ENCODE measurements at places on chromosomes 6 and 20.

DNA sequence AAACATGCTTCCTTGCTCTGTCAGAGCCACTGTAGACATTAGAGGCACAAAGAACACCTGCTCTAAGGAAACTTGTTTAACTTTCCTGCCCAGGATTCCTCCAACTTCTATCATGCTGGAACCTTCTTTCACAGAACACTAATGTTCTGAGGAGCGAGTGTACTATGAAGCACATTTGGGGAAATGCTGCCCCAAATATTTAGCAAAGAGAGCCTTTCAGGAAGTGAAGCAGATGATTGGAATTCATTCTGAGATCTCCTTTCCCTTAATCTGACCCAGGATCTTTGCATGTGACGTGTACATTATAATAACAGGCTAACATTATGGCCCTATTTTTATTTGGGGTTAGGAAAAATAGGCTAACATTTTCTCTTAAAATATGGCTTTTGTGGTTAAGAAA lies 21.0 kb upstream of the FYN start:
- no peak for DNase-seq

- no peak for DNase-seq
Measured at GRCh38 chr20:14478126-14478525, 140.7 kb upstream of the FLRT3 start.

DNA sequence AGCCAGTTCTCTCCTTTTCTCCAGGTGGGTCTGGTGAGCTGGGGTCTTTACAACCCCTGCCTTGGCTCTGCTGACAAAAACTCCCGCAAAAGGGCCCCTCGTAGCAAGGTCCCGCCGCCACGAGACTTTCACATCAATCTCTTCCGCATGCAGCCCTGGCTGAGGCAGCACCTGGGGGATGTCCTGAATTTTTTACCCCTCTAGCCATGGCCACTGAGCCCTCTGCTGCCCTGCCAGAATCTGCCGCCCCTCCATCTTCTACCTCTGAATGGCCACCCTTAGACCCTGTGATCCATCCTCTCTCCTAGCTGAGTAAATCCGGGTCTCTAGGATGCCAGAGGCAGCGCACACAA lies 765 bp upstream of the CFB start:
- DNase-seq: no peak

- DNase-seq: no peak
Measured at GRCh38 chr6:99879431-99879830, 114.6 kb downstream of the MCHR2 start.

DNA sequence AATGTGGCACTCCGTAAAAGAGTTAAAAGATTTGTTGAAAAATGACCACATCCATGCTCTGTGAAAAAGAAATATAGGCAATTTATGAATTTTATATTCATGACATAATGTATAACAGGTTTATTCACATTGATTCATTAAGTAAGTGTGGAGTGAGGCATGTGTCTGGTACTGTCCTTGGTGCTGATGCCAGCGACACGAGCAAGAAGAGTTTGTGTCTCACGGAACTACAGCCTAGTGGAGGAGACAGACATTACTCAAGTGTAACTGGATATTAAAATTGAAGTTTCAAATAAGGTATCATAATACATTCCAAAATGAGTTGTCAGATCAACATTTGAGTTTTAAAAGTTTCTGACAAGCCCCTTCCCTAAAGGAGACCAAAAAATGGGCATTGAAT lies 158.2 kb upstream of the PRND start:
- peak; percentile 84 for DNase-seq

GRCh38 chr6:2624177-2624576 lies 126.5 kb downstream of the MYLK4 start:
- no peak for DNase-seq

DNA sequence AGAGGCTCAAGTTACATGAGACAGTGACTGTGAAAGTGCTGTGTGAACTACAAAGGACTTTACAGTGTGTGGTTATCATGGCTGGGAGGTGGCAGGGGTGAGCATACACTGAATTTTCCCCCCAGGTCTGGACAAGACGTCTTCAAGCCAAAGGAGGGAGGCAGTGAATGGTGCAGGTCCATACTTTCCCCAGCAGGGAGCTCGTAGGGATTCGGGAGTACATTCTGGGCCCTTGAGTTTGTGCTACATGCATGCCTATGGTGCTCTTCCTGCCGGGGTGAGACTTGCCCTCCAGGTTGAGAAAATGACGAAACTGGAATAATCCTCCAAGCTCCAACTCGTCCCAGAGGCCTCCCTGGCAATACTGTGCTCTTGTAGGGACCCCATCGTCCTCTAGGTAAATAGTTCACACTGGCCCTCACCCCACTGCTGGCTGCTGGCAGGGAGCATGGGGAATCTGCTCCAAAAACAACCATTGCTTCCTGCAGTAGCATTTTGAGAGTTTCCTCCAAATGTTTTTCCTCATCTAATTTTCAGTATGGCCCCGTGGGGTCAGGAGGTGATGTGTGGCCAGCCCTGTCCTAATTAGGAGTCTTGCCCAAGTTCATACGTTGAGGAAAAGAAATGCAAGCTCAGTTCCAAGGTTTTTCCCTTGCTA lies 57.6 kb downstream of the ZNF831 start:
- DNase-seq: no peak

GRCh38 chr20:37361336-37361735 lies 15.4 kb downstream of the SRC start:
- DNase-seq: no peak

DNA sequence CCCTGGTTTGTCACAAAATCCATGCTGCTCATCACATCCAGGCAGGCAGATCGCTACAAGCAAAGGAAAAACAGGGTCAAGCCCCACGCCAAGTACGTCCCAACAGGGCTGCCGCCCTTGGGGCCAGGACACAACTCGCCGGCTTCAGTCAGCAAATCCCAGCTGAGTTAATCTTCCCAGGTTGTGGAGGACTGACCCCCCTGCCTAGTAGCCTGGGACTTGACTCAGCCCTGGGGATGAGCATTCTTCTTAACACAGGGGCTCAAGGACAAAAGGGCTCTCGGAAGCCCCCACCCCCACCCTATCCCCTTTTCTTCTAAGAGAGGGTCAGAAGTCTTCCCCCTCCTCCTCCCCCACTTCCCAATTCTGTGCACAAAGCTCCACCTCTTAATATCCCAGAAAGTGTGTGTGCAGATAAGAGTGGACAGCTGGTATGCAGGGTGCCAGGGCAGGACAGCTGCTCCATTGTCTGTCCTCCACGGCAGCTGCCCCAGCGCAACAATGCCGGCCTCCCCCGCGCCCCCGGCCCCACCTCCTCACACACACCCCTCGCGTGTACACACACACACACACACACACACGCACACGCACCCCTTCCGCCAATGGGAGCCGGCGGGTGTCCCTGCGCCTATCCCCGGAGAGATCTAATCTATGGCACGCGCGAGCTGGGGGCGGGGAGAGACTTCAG lies 4.5 kb downstream of the DLL1 start:
- no peak for DNase-seq

- DNase-seq: peak; percentile 15
Measured at GRCh38 chr20:56924292-56925081, 295.4 kb downstream of the TFAP2C start.

DNA sequence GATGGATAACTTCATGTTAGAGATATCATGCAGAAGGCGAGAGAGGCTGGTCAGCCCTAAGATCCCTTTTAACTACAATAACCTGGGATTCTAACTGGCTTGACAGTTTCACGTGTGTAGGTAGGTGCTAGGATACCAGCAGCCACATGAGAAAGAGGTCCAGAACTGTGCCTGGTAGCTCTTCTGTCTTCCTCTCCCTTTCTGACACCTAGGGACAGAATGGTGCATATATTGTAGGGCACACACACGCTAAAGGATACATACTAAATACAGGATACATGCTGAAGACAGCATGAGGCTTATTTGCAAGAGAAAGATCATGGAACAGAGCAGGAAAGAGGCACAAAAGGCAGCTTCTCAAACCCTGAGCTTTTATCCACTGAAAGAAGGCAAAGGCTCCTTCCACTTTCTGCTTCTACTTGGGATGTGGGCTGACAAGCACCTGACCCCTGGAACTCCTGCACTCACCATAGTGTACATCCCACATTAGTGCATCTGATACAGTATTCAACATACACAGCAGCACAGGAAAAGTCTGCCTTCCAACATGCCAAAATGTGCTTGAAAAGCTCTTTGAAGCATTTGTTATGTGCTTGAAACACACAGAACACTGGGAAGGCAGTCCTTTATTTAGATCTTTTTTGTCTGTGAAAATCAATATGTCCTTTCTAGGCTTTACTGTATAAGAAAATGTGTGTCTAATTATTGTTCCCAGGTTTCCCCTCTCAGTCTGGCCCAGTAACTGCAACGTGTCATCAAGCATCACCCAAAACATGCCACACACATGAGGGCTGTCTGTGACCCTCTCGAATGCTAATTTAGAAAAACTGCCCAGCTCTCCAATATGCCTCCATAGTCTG lies 3.2 kb downstream of the SLC22A23 start:
- DNase-seq: no peak

DNA sequence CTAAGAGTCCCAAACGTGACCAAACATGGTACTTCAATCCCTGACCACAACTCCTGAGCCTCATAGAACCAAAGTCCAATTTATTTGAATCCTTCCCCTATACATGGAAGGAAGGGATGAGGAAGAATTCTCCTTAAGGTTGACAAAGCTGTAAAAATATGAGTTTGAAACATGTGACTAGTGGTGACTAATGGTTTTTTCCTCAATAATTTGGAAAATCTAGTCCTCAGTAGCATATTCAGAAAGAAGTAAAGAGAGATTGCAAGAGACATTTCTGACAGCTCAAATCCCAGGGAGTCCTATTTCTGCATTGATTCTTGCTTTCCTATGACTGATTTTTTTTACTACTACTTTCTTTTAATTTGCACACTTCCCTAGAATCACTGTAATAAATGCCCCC lies 443.7 kb downstream of the FRK start:
- DNase-seq: no peak

GRCh38 chr6:127710668-127711067 lies 133.7 kb downstream of the C6orf58 start:
- no peak for DNase-seq

DNA sequence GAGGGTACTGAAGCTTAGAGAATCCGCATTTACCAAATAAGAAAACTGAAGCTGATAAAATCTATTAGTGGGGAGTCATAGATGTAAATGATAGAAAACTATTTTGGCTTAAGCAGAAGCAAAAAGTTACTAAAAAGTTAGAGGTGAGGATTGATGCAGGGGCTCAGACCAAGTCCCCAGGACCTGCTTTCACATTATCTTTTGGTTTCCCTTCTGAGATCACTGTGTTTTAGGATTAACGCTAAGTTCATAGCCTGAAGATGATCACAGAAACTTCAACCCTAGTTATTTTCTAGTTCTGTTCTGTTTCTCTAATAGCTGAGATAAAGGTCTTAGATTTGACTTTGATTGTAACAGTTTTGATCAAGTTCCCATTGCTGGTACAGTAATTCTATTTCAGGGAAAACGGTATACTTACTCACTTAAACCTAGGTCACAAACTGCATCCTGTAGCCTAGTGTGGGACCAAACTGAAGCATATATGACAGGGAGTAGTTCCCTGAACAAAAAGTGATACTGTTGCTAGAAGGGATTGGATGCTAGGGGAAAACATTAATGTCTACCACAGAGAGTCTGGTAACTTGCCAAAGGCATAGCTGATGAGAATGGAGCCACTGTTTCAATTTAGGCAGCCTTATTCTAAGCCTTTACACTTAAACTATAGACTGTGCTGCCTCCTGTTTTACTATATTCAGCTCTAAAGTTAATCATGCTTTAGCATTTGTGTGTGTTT lies 13.1 kb downstream of the CYB5R4 start:
- DNase-seq: peak; percentile 46

- DNase-seq: no peak
Measured at GRCh38 chr6:64504503-64504902, 868.9 kb downstream of the PHF3 start.

GRCh38 chr6:10963113-10963512 lies 76.3 kb downstream of the SYCP2L start:
- DNase-seq: peak; percentile 9

- DNase-seq: no peak
Measured at GRCh38 chr6:170248861-170249600, 41.8 kb downstream of the DLL1 start.

DNA sequence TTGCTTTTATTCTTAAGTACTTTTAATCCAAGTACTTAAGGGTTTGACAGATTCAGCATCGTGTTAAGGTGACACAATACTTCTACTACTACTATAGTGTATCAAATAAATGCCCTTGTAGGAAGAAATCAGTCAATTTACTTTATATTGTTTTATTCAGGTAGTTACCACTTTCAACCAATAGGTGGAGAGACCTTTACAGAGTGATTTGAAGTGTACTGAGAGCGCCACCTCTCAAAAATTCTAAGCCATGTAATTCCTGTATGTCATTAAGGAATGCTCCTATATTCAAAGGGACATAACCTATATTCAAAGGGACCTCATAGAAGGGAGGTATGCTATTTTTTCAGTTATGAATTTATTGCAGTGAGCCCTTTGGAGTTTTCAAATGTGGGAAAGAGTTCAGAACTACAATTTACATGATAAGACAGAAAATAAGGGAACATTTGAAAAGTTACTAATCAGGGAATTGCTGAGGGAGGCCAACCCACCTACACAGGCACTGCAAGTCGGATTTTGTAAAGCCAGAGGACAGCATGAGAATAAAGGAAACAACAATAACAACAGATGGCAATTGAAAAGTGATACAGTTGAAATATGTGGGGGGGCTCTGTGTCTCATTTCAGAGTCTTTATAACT lies 955.6 kb downstream of the TBC1D32 start:
- DNase-seq: peak; percentile 64

DNA sequence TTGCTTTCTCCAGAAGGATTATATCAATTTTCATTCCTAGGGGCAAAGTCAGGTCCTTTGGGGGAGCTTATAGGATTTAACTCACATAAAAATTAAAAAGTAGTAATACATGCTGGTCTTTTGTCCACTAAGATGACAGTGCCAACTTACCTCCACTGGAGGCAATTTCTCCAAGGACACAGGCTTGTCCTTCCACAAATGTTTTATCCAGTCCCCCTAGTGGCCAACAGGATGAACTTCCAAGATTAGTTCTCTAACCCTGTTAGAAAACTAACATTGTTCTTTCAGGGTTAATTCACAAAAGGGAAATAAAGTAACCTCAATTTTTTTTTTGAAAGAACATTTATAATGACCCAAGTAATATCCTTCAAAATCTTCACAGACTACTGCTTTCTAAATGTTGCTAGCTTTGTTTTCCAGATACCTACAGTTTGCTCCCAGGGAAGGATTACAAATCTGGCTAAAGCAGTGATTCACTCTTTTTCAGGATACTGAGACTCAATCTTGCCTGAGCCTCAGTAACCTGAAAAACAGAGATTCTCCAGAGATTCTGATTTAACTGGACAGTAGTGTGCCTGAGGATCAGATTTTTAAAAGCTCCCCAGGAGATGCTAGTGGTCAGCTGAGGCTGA lies 31.7 kb upstream of the UBR2 start:
- peak; percentile 80 for DNase-seq

DNA sequence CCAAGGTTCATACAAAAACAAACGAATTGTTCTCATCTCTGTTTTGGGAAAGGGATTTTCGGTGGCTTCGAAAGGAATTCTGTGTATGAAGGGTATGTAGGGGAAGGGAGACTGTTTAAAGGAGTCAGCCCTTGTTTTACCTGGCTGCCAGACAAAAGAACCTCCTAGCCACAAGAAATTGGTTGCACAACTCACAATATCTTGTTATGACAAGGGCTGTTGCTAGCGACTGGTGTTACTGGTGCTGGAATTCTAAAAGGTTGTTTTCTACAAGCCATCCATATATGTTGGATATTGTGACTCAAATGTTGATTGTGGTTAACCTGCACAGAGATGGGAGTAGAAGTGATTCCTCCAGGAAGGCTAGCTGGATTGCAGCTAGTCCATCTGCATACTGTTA lies 34.6 kb upstream of the CITED2 start:
- DNase-seq: peak; percentile 79

Measured in cardiac muscle cell (in vitro differentiated cells and primary cell).